ENCODE measurements at places on chromosomes 1 and 21.

- no peak for DNase-seq
These were observed 127.5 kb downstream of the RNF220 start for GRCh38 chr1:44532567-44532944.

GRCh38 chr1:224607188-224608148 lies 8.6 kb upstream of the CNIH3 start:
- no peak for DNase-seq

DNA sequence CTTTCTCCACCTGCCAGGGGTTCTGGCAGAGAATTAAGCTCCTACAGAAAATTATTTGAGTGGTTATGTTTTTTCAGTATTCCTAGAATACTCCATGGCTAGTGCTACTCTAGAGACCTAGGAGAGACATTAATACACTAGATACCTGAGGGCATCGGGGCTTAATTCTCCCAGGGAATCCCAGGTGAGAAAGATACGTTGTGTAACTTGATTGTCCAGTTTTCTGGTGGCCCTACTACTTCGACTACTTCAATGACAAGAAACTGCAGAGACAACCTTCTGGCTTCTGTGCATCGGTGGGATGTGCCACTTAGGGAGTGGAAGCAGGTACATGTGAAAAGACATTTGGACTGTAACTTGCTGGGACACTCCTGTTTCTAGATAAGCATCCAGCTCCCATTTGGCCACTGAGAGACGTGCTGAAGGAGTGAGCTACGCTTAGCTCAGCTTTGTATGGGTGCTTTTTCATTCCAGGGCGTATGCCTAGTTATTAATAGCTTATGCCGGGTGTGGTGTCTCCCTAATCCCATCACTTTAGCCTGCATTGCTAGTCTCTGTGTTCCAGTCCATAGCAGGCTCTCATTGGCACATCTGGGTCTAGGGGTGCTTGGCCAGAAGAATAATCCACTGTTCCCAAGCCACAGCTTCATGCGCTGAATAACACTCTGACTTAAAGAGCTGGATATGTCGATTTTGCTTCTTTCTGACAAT lies 300.7 kb downstream of the SIPA1L2 start:
- DNase-seq, result no peak

- DNase-seq, result no peak
These were observed 810 bp upstream of the HLX start for GRCh38 chr1:220878191-220879075.

- peak; percentile 70 for DNase-seq
These were observed 20.5 kb upstream of the THRAP3 start for GRCh38 chr1:36203554-36204346.

GRCh38 chr1:177067752-177068410 lies 96.6 kb downstream of the ASTN1 start:
- no peak for DNase-seq

GRCh38 chr1:88736633-88737248 lies 52.7 kb downstream of the PKN2 start:
- no peak for DNase-seq

DNA sequence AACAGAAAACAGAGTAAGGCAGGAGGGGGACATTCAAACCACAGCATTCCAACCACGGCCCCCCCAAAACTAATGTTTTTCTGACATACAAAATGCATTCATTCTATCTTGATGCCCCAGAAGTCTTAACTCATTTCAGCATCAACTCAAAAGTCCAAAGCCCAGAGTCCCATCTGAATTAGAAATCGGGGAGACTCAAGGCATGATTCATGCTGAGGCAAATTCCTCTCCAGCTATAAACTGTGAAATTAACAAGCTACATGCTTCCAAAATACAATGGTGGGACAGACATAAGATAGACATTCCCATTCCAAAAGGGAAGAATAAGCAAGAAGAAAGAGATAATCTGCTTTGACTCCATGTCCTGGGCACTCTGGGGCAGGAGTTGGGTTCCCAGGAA lies 73.9 kb downstream of the KCNJ15 start:
- DNase-seq, result no peak

GRCh38 chr1:78919150-78919549 lies 87.4 kb downstream of the ADGRL4 start:
- no peak for DNase-seq

DNA sequence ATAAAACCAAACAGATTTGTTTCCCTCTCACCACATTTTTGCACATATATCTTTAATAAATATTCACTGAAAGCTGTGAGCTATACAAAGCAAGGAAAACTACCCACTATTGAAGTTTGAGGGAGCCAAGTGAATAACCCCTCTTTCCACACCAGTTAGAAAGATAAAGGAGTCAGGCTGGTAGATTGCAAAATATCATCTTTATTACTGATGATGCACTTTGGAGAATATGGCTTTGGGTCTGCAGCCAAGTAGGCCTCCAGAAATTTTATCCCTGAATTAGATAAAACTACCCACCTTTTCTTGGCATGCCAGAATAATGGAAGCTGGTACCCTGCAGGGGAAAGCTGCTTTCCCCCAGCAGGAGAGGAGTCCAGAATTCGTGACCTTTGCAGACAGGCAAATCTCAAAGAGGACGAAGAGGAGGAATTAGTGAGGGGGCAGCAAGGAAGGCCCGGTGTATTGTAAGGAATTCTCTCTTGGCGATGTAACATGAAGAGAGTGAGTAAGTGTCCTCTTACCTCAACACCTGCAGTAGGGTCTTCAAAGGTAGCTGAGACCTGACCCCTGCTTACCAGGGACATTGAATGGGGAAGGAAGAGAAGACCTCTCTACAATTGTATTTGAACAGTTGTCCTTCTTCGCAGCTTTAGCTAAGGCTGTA lies 84.7 kb downstream of the LRRC8D start:
- DNase-seq, result no peak

- no peak for DNase-seq
These were observed 271.3 kb upstream of the PRMT6 start for GRCh38 chr1:106785176-106785575.

- DNase-seq, result no peak
These were observed 77.5 kb downstream of the SLC45A1 start for GRCh38 chr1:8395433-8395866.

DNA sequence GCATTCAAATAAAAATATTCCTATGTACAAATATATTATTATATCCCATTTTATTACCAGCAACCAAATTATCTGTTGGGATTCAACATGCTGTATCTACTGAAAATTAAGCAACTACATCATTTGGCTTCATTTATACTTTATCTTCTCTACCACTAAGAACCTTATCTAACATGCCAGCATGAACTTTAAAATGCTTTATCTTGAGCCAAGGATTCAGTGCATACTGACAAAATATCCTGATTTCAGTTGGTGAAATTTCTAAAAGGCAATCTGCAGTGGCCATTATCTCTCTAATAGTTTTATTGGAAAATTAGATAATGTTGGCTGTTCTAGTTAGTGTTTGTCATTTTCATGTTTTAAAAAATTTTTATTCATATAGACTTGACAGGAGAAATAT lies 1149.9 kb downstream of the KCNT2 start:
- DNase-seq, result no peak

DNA sequence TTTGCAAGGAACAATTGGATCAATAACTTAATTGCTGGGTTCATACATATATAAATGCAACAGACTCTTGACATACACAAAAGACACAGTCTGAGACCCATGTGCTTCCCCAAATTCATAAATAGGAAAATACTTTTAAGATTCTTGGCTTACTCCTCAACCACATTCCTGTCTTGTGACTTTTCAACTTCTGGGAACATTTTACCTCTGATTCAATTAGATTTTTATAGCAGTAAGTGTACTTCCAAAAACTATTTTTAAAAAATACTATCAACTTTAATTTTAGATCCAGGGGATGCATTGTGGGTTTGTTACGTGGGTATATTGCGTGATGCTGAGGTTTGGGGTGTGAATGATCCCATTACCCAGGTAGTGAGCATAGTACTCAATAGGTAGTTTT lies 406.7 kb downstream of the RPS6KC1 start:
- no peak for DNase-seq

DNA sequence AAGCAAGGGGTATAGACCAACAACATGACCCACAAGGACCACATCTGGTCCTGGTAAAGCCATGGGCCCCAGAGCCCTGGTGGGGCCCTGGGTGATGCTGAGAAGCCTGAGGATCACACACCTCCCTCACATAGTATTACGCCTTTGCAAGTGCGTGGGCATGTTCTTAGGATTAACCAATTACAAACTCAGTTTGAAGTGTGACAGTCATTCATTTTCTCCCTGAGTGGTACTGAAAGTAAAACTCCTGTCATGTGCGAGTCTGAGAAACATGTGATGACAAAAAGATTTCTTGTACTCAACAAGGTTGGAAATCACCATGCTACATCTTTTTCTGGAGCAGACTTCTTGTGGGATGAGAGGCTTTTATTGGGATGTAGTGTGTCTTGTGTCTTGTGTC lies 315.3 kb upstream of the DUSP10 start:
- DNase-seq, result no peak

GRCh38 chr1:211589782-211590721 lies 11.1 kb upstream of the SLC30A1 start:
- DNase-seq, result no peak

DNA sequence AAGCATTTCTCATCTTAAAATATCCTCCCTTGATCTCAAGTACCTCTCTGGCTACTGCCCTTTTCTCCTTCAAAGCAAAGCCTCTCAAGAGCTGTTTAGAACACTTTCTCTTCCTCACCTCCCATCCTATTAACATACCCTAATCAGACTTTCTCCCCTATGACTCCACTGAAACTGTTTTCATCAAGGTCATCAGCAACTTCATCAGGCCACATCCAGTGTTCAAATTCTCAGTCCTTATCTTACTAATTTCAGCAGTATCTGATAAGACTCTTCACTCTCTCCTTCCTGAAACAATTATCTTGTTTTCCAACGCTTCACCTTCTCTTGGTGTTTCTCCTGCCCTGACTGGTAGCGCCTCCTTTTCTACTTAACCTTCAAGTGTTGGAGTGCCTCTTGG lies 1.5 kb upstream of the RAP1A start:
- no peak for DNase-seq

- DNase-seq, result no peak
These were observed 55.3 kb downstream of the GNB1 start for GRCh38 chr1:1835546-1835945.

GRCh38 chr1:228980232-228980937 lies 245.1 kb downstream of the RHOU start:
- no peak for DNase-seq

GRCh38 chr1:56080123-56080522 lies 499.2 kb downstream of the PLPP3 start:
- DNase-seq, result no peak

DNA sequence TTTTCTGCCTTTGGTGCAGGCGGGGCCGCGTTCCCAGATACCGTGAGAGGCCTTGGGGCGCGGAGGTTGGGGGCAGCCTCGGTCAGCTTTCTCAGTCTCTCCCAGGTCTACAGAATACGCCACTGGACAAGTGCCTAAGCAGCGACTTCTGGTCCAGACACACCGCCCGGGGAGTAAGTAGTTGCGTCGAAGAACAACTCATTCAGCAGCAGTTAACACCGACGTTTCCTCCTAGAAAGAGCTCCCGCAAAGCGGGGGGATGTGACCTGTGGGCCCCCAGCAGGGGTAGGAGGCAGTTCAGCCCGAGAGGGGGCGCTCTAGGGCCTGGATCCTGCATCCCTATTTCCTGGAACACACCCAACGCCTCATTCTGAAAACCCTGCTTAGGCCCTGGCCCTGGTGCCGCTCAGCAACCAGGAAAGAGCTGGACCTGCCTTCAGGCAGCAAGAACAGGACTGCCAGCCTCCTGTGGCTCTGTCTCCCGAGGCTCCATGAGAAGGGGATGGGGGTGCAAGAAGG lies 6.5 kb upstream of the BARHL2 start:
- DNase-seq, result no peak

DNA sequence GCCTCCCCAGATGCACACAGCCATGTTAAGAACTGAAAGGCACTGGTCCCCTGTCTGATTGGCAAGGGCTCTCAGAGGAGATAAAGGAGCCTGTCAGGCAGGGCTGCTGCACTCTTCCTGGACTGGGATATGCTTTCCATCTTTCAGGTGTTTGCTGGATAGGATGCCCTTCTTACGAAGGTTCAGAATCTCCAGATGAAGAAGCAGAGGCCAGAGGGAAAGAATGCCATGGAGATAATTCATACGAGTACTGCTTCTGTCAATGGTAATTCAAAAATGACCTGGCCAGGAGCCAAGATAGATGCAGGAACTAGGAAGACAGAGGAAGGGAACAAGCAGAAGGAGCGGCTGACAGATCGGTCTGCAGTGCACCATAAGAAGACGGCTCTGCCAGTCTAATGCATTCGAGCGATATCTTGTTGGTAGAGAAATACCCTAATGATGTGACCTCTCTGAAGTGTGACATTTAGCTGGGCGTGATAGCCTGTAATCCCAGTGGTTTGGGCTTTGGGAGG lies 16.6 kb upstream of the ATP2B4 start:
- DNase-seq, result no peak

GRCh38 chr1:24427545-24427862 lies 11.9 kb downstream of the NIPAL3 start:
- no peak for DNase-seq

DNA sequence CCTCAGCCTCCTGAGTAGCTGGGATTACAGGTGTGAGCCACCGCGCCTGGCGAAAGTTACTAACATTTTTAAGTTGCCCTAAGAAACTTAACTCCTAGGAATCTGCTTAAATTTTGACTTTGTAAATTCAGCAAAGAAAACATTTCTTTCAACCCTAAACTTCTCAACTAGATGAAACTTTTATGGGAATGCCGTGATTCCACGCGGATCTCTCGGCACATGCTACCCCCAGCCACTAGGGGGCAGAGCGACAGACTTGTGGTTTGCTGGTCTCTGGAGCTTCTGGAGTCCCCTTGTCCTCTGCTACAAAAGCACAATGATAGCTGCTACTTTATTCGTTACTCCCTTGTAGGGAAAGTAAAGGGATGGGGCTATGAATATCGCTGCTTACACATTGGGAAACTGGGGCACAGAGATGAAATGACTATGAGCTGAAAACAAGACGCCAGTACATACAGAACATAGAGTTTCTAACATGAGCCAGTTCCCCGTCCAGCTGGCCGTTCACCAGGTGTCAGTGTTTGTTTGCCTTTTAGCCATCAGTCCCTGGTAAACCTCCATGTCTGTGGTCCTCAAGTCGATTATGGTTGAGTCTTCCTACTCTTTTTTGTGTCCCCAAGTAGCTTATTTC lies 114.7 kb downstream of the PBX1 start:
- no peak for DNase-seq

GRCh38 chr1:153790313-153790965 lies 15.2 kb downstream of the SLC27A3 start:
- no peak for DNase-seq

- no peak for DNase-seq
These were observed 3.1 kb upstream of the DOCK7 start for GRCh38 chr1:62691062-62691844.

DNA sequence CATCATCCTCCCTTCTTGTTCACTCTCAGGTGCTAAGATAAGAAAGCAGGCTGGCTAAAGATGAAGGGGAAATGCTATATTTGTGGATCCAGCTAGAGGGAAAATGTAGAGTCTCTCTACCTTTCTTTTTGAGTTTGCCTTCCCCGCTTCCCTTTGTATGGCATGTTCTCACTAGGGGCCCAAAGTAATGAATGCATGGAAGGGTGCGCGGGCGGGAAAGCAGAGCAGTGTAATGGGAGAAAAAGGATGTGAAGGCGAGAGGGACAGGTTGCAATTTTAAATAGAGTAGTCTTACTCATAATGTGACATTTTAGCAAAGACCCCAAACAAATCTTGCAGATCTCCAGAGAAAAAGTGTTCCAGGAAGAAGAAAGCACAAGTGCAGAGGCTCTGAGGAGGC lies 105.1 kb upstream of the ATP1B1 start:
- DNase-seq, result no peak

Data from left lobe of liver (tissue), 2 donors.